Foreskin fibroblast (primary cell): ENCODE measurements at places on chromosomes 6 and 20.

DNA sequence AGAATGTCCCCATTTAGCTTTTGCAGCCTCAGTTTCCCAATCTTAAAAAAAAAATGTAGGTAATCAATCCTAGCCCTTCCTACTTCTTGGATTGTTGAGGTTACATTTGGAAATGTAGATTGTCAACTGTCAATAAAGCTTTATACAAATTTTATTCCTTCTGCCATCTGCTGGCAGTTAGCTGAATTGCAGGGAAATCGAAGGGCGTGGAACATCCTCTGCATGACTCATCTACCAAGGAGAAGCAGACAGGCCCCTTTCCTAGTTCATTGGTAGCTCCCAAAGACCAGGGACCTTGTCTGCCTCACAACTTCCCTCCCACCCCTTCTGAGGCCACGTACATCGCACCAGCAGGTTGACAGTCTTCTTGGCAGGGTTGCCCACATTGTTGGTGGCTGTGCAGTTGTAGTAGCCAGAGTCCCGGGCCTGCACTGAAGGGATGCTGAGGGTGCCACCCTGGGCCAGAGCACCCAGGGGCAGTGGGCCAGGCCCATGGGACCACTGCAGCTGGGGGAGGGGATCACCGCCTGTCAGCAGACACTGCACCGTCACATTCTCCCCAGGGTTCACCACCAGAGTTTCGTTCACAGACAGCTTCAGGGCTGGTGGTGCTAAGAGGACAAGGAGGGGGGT is 43.6 kb downstream of the MDGA1 start:
- DNase-seq: peak; percentile 35

DNA sequence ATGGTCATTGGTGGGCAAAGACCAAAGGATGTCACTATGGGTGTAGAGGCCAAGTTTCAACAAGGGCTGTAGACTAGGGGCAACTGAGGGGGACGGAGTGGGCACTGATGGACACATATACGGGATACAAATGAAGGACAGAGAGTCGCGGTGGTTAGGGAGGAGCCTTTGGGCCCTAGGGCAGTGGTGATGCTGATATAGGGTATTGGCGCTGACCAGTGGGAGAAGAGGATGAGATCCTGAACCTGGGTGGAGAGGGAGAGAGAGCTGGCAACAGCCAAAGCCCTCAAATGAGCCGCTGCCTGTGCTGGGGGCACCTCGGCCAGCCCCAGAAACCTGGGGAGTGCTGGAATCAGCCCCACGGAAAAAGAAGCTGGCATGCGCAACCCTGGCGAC is 1.6 kb downstream of the CDH22 start:
- DNase-seq: no peak

- no peak for DNase-seq
These were observed 369.7 kb upstream of the FLRT3 start for GRCh38 chr20:14707026-14707680.

DNA sequence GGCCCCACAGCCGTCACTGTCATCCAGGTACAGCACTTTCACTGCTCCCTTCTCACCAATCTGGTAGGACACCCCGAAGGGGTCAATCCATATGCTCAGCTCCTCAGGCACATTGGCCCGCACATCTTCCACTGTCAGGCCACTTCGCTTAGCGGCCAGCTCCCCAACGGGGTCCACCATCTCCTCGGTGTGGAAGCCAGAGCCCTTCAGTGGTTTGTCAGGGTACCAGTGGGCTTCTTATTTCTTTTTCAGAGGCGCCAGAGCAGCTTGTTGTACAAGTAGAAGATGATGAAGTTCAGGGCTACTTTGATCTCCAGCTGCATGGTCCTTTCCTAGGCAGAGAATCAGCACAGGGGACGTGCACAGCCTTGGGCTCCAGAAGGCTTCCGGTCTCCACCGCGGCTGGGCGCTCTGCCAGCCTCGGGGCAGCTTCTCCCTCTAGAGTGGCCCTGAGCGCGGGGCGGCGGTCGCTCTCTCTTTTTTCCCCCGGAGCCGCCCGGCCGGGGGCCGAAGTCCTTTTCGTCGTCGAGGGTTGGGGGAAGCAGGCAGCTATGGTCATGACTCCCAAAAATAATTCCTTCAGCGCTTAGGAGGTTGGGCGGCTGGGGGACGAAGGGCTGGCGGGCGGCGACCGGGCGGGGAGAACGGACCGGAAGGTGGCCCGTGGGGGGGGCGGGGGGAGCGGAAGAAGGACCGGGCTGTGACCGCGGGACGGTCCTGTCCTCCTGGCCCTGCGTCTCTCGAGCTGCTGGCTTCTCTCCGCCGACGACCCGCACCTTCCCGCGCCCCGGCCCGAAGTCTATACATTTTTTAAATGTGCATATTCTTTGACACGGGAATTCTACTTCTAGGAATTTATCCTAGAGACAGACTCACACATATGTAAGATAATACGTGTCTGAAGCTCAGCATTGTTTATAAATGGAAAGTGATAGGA is 6.5 kb upstream of the ZSCAN9 start:
- DNase-seq: peak; percentile 42

- peak; percentile 85 for DNase-seq
These were observed 251.1 kb upstream of the TBX18 start for GRCh38 chr6:85015396-85015990.

- DNase-seq: peak; percentile 11
These were observed 49.2 kb downstream of the ANKRD6 start for GRCh38 chr6:89482126-89482525.

- no peak for DNase-seq
These were observed 41.2 kb downstream of the LYRM2 start for GRCh38 chr6:89597372-89597771.

DNA sequence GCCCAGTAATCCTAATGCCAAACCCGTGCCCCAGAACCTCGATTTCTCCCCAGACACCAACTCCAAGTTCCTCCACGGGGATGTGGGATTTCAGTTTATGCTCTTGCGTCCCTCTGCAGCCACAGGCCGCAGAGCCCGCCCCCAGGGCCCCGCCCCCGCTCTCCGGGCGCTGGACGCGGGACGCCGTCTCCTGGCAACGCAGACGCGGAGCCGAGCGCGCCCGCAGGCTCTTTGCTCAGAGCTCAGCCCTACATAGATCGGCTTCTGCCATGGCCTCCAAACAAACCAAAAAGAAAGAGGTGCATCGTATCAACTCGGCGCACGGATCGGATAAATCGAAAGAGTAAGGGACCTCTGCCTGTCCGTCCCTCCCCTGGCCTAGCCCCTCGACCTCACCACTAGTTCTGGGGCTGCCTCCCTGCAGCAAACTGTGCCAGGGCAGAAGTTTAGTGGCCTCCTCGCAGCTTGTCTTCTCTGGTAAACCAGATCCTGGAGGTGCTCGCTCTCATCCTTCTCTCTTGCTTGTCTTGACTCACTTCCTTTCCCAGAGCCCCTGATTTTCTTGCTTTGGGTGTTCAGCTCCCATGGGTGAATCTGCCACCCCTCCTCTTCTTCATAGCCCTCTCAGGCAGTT is at the start of gene ADGB:
ADGB (plus strand) TSS at position 201 of the 634 bp plus-strand sequence; CDS start at position 270, 69 bp downstream.
- DNase-seq: peak; percentile 52
